Lung microvascular endothelial cell (primary cell): ENCODE measurements at places on chromosomes 11 and 22. TPM values are rescaled to one million over a fixed set of nuclear protein-coding genes. Genes with fewer than 3 reads are reported as not detected.

Gene VSIG10L2
- not detected in 2 replicates for total RNA-seq

Gene RAB36
- 0.20 and 0.44 TPM in 2 replicates for total RNA-seq

DNA sequence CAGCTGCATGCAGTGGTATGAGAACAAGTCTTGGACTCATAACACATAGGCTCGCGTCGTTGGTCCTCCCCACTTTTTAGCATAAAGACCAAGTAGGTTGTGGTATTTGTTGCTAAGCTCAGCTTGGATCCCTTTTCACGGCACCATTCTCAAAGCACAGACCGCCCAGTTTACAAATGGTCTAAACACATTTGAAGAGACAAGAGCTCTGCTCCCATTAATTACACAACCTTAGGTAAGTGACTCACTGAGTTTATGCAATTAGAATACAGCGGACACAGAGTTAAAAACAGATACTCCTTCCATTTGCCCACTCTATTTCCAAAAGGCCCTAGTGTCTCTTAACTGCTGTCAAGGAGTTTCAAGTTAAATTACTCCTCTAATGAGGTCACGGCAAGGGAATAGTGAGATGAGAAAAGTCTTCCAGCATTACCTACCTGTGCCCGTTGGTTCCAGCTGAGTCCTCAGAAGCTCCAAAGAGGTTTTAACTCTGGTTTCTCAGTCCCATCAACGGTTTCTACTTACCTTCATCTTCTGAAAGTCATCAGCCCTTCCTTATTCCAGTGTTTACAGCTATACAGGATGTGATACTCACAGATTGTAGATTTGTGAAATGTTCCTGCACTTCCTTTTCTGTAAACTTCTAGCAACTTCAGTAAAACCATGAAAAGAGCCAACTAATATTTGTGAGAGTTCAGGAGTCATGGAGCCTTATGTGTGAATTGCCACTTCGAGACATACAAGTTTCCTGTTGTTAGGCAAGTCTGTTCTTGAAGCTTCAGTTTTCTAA is at the start of gene MS4A6A:
Gene MS4A6A (minus strand): TSS at position 543 of the 790 bp plus-strand sequence. CDS start 1,356 bp downstream, outside the sequence.
- DNase-seq, result peak; percentile 29

DNA sequence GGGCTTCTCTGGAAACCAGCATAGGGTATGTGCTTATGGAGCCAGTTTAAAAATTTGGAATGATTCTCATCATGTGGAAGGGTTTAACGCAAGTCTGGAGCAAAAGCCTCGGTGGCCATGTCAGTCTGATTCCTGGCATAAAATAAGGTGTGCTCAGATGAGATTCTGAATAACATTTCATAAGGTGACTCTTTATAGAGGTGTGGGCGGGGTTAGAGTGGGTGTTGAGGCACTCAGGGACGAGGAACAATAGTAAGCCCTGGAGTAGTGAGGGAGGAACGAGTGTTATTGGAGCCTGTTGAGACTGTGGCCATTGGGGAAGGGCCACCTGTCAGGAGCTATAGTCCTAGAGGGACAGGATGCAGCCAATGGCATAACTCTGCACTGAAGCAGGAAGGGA is 13.0 kb upstream of the KIRREL3 start:
- DNase-seq, result no peak

DNA sequence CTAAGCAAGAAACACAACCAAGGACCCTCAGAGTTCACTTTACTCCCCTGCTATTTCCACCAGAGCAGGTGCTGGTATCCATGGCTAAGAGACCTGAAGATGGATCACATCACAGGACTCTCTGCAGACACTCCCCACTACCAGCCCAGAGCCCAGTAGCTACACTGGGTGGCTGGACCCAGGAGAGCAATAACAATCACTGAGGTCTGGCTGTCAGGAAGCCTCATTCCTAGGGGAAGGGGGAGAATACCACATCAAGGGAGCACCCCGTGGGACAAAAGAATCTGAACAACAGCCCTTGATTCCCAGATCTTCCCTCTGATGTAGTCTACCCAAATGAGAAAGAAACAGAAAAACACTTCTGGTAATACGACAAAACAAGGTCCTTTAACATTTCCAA is 9.0 kb upstream of the MMP7 start:
- no peak for DNase-seq

DNA sequence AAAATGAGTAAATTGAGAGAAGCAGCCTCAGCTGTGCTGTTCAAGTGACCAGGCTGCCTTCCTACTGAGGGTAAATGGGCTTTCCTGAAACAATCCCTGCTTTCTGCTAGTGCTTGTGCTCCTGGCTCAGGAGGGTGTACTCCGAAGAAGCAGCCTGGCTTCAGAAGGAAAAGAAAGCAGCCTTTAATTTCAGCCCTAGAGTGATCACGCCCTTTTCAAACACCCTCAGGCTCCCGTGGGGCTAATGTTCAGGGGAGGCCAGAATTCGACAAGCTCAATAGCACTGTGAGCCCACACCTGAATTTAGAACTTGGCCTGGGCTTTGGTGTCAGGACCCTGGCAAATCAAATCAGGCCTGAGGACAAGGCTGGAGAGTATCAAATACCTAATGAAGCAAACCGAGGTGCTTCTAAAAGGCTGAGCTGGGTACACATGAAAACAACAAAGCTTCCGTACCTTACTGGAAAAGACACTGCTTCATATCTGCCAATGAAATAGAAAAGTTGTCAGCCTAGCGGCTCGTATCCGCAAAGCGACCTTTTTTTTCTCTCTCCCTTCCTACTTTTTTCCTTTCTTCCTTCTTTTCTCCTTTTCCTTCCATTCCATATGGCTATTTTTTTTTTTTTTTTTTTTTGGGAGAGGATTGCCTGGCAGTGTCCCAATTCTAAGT is 387.8 kb downstream of the SOX6 start:
- no peak for DNase-seq

DNA sequence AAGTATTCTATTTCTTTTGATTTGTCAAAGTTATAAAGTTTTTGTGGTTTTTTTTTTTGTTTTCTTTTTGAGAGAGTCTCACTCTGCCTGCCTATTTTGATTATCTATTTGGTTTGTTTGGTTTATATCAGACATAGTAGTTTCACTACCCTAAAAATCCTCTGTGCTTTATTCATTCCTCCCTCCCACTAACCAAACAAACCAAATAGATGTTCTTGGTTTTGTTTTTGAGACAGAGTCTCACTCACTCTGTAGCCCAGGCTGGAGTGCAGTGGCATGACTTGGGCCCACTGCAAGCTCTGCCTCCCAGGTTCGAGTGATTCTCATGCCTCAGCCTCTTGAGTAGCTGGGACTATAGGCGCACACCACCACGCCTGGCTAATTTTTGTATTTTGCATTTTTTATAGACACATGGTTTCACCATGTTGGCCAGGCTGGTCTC is 67.9 kb downstream of the ENTHD1 start:
- no peak for DNase-seq

Gene KCNJ11
- total RNA-seq, result 0.22 and 0.40 TPM in 2 replicates

- no peak for DNase-seq
These were observed 37.7 kb downstream of the OR5P2 start for GRCh38 chr11:7759010-7759409.

Gene H19
- 20.0 and 53.6 TPM in 2 replicates for total RNA-seq

Gene MMP13
- total RNA-seq, result not detected in 2 replicates

DNA sequence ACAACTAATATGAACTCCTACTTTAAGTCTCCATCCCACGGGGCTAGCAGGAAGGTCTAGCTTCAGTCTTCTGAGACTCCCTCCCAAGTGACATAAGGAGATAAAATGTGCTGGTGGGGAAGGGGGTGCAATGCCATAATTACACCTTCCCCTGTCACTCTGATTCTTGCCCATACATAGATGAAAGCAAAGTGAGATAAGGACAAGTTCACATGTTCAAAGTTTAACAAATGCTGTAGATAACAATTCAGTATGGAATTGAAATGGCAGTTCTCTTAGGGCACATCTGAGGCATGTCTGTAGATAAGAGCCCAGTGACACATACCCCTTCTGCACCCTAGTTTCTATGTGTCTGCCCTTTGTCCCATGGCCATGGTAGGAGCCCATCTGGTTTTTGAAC is 38.2 kb upstream of the PANX1 start:
- DNase-seq, result no peak

DNA sequence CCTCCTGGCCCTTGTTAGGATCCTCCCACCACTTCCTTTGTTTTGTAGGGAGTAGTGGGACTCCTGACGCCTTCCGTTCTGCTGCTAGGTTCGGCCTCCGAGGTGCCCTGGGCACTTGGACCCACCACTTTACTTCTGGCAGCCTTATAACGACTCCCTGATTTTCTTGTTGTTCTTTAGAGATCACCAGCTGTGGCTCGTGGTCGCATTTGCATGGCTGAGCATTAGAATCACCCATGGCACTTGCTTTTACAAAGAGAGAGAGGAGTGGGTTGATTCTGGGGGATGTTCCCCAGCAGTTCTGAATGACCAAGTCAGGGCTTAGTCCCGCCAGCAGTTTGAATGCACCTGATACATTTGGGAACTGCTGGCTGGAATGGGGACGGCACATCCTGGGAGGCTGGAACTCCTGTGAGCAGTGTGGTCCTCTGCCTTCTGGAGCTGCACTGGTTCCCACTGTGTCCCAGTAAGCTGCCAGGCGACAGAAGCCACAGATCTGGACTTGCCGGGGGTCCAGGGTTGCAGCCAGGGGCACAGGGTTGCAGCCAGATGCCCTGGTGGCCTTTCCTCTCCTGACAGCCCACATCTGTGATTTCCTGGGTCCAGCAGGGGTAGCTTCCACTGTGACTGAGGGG is 4.1 kb downstream of the TUB start:
- DNase-seq, result no peak

- DNase-seq, result peak; percentile 86
These were observed 3.5 kb downstream of the ESAM start for GRCh38 chr11:124758355-124759265.

GRCh38 chr11:26905368-26905767 is 88.5 kb upstream of the FIBIN start:
- DNase-seq, result no peak

Gene TENM4
- total RNA-seq, result under 0.01 TPM in 1 of 2 replicates, not detected in the other

Gene MMP11
- 3.4 and 5.0 TPM in 2 replicates for total RNA-seq

GRCh38 chr22:39514373-39514973 is 5.9 kb upstream of the ATF4 start:
- peak; percentile 67 for DNase-seq

DNA sequence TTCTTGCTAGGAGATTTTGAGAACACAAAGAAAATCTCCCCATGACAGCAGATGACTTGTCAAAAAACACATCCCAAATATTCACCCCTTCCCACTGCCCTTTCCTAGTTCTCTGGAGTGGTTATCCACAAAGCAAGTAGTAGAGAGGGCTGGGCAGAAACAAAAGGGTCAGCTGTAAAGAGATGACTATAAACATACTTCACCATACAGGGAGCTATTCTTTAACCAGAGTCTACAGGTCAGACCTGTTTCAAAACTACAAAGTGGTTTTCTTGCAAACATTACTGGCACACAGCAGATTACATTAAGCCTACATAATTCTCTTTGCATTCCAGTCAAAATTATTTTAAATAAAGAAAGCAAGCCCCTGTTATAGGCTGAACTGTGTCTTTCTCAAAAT is 47.7 kb upstream of the NFRKB start:
- DNase-seq, result no peak

GRCh38 chr22:45435544-45436139 is 22.1 kb downstream of the RIBC2 start:
- DNase-seq, result peak; percentile 91

DNA sequence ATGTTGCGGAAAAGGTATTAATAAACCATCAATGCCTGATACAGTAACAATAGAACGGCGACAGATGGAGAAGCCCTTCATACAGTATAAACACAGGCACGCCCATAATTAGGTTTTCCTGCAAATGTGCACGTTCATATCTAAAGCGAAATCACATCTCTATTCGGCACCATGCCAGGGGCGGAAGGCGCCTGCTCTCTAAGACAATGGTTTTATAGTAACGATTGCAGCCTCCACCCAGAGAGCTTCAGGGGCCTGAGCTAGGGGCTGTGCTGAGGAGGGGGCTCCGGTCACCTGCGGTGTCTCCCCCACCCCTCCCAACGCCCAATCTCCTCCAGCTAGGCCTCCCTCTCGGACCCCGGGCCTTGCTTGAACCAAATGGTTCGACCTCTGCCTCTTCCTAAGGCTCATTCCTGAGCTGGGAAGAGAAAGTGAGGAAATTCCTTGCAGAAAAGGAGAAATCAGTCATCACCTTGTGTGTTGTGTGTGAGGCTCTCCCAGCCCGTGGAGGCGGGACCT is 9.6 kb downstream of the KRTAP5-5 start:
- peak; percentile 68 for DNase-seq

GRCh38 chr11:5364214-5364613 is 12.9 kb downstream of the OR51B6 start:
- peak; percentile 72 for DNase-seq

DNA sequence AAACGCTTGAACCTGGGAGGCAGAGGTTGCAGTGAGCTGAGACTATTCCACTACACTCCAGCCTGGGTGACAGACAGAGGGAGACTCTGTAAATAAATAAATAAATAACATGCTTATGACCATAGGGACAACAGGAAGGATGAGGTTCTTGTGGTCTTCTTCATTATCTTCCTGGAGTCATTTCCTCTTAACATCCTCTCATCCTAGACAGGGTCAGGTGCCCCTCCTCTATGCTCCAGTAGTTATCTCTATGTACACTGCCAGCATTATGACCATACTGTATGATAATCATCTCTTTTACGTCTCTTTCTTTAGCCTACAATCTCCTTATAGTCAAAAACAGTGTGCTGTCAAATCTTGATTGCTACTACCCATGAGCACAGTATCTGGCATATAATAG is 17.7 kb downstream of the RAB30 start:
- DNase-seq, result no peak

- DNase-seq, result no peak
These were observed 433.6 kb upstream of the DDI1 start for GRCh38 chr11:103602840-103603239.

DNA sequence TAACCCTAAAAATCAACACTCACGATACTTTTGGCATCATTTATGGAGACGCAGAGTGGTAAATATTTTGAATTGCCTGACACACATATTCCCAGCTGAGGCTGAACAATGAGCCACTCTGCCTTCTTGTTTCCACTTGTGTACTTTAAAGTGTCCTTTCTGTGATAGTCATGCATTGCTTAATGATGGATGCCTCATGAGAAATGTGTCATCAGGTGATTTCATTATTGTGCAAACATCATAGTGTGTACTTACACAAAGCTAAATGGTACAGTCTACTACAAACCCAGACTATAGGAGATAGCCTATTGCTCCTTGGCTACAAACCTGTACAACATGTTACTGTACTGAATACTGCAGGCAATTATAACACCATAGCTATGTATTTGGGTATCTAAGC is 44.2 kb downstream of the MRE11 start:
- DNase-seq, result peak; percentile 71

- no peak for DNase-seq
These were observed 982.2 kb downstream of the BRD1 start for GRCh38 chr22:48845356-48845936.

- no peak for DNase-seq
These were observed 34.3 kb upstream of the OR10G7 start for GRCh38 chr11:124075492-124075840.

DNA sequence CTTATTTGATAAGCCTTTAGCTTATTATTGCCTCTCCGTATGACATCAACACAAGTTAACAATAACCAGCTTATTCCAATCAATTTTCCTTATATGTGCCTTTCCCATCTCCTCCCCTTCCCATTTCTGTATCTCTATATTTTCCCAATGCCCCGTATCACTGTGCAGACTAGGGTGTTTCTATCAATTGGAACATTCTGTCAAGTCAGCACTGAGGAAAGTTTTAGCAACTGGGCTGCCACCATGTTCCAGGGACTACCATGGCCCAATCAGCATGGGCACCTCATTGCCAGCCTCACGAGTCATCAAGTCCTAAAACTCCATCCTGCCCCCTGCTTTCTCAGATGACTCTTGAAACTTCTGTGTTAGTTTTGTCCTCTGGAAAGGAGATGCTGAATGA is 973.1 kb upstream of the CNTN5 start:
- DNase-seq, result no peak

GRCh38 chr11:77213029-77213579 is 85.1 kb downstream of the MYO7A start:
- DNase-seq, result no peak

- DNase-seq, result no peak
These were observed 304.1 kb upstream of the ANO5 start for GRCh38 chr11:21888814-21889213.
